ENCODE measurements at places on chromosomes 5 and 9. TPM values are rescaled to one million over a fixed set of nuclear protein-coding genes. Genes with fewer than 3 reads are reported as not detected.
A peak's percentile ranks its signal among the peaks of the same experiment; 100 is the strongest.

GNE gene
- total RNA-seq, result 19.1 TPM

DNA sequence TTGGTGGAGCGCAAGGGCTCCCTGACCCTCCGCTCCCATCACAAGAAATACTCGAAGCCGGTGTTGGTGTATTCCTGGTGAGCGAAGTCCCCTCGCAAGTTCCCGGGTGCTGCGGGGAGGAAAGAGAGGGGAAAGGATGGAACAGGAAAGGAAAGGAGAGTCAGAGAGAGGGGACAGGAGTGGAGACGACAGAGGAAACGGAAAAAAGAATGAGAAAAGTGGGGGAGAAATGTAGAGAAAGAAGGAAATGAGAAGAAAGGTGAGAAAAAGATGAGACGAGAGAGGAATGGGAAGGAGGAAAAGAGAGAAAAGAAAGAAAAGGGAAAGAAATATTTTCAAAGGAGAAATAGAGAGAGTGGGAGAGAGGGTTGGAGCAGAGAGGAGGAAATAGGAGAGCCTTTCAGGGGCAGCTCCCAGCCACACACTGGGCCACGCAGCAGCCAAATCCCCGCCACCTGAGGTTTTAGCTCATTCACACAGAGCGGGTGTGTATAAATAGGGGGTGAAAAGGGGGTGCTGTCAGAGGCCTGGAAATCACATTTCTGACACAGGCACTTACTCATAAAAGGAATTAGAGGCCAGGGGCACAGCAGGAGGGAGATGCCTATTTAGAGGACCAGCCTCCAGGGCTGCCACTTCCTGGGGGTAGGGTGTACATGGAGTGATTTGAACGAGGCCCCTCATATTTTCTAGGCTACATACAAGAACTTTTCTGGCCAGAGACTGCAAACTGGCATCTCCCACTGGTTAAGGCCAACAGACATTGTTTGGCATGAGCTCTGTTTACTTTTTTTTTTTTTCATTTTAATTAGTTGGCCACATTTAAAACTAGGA, 555 bp downstream of the CFAP95 start:
- DNase-seq, result peak; percentile 12

DNA sequence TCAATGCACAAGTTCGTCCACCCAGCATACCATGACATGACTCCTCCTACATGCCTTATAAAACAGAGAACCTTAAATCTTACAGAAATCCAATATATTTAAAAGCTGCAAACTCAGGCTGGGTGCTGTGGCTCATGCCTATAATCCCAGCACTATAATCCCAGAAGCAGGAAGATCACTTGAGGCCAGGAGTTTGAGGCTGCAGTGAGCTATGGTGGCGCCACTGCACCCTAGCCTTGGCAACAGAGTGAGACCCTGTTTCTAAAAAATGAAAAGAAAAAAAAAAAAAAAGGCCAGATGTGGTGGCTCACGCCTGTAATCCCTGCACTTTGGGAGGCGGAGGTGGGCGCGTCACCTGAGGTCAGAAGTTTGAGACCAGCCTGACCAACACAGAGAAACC, 68.7 kb downstream of the MTMR12 start:
- DNase-seq, result no peak

DNA sequence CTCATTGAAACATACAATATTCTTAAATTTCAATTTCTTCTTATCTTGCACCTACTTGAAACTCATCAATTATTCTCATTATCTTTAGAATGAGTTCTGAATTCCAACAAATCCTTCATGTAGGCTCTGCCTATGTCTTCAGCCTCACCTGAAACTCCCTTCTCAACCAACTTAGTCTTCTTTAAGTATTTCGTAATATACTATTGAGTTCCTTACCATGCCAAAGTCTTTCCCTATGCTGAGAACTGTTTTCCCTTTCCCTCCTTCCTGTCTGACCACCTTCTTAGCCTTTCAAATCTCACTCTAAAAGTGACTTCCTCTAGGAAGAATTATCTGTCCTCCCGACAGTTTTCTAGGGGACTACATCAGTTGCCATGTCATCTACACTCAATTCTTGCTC, 50.9 kb upstream of the ZFAND5 start:
- DNase-seq, result no peak

DNA sequence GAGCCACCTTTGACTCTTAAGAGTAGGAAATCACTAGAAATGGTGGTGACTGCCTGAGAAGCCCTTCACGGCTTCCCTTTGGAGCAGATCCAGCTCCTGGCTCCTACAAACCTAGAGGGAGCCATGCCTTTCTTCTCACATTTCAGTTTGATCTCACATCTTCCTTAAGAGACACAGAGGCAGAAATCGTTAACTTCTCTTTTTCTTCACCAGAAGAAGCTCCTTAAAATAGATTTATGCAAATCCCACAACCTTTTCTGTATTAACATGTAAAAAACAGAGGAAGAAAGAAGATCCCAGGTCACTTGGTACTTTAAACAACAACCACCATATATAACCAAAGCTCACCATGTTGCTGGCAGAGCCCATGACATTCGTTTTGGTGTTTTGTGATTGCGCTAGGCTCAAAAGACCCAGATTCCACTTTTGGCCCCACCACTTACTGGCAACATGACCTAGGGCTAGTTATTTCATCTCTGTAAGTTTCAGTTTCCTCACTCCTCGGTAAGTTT, 29.6 kb downstream of the PAX5 start:
- DNase-seq, result no peak

DNA sequence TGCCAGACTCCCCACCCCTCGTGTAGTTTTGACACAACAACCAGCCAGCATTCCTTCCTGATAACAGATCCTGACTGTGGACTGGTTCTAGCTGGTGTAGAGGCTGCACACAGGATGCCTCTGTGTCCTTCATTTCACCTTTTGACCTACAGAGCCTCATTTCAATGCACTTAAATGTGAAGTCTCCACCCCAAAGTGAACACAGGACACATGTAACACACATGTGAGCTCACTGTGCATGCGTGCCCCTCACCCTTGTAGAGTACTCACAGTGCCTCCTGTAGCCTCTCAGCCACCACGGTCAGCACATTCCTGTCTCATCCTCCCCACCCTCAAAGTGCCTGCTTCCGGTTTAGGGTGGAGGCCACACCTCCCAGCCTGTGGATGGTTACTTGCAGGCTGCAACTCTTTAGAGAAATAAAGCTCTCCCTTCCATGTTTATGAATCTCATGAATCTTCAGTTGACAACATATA, 11.6 kb upstream of the NKD2 start:
- peak; percentile 40 for DNase-seq

GRCh38 chr5:56376128-56376527, 143.0 kb upstream of the ANKRD55 start:
- no peak for DNase-seq

GRCh38 chr5:131977212-131977604, 31.7 kb upstream of the MEIKIN start:
- DNase-seq, result no peak

SPATA31D3 gene
- total RNA-seq, result not detected

- DNase-seq, result no peak
Measured at GRCh38 chr5:34928267-34928666, 1.1 kb upstream of the DNAJC21 start.

GRCh38 chr5:162684145-162684544, 616.6 kb downstream of the GABRG2 start:
- no peak for DNase-seq

MRPS27 gene
- 80.5 TPM for total RNA-seq

GRCh38 chr9:69574057-69574456, 98.1 kb downstream of the APBA1 start:
- DNase-seq, result no peak

DNA sequence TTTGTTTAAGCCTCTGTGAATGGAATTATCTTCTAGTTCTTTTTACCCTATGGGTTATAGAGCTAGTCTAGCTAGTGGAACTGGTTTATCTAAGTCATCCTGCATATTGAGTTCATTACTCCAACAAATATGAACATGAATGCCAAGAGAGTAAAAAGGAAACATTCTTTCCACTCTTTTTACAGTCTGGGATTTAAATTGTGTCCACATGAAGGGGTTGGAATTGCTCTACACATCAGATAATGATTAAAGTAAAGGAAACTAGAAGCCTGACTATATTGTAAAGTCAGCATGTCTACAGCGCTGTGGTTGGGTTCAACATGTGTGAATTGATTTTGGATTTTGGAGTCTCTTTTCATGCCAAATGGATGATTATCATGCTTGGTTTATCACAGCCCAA, 173.1 kb downstream of the CCDC171 start:
- no peak for DNase-seq

HEMGN gene
- 1.5 TPM for total RNA-seq

C9orf153 gene
- 0.21 TPM for total RNA-seq

DNA sequence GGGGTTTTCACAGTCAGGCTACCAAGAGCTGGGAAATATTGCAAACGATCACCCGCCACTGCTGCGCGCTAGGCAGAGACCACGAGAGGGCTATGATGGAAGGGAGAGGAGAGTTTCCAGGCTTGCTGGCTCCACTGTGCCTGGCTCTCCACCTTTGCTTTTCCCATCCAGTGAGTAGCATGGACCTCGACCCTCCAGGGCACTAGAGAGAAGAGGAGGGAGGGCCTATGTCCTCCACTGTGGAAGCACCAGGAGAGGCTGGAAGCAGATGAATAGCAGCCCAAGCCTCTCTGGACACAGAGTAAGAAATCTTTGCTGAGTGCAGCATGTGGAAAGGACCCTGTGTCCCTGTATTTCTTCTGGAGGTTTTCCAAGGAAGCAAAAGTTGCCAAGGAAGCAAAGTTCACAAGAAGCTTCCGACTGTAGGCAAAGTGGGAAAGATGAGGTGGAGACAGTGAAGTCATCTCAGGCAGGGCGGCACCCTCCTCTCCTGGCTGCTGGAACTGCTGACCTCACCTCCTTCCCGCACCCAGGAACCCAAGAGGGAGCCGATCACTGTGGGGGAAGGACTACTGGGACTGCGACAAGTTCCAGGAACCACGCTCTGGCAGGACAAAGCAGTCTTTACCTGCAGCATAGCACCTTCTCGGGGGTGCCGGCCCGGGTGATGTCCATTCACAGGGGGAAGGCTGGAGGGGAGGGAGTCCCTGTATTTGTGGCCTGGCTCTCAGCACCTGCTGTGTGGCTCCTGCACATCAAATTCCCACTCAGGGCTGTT, 79.6 kb downstream of the CSNK1A1 start:
- no peak for DNase-seq

GRCh38 chr5:14003936-14004335, 59.4 kb upstream of the DNAH5 start:
- no peak for DNase-seq

Measured in activated T-cell treated with anti-CD3 and anti-CD28 coated beads, Interleukin-2, amount 50 U/mL, for 72 hours (primary cell).